ENCODE measurements at places on chromosomes 7 and 10.

- DNase-seq, result no peak
Measured at GRCh38 chr7:118311121-118311836, 86.8 kb downstream of the ANKRD7 start.

GRCh38 chr10:123761038-123761428, 94.9 kb downstream of the GPR26 start:
- DNase-seq, result no peak

DNA sequence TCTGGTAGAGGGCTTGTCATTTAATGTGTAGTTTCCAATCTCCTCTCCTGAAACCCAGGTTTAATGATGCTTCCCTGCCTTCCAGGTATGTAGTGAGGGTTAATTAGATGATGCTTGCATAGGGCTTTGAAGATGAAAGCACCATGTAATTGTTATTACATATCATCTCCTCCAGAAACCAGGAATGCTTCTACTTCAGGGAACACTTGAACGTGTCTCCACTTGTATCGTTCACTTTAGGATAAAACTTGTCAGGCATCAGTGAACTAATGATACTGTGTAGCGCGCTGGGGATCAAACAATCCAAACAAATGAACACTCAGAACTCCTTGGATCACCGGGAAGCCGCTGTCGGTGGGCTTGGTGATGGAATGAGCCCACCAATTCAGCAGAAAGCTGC, 260.9 kb upstream of the FZD8 start:
- no peak for DNase-seq

DNA sequence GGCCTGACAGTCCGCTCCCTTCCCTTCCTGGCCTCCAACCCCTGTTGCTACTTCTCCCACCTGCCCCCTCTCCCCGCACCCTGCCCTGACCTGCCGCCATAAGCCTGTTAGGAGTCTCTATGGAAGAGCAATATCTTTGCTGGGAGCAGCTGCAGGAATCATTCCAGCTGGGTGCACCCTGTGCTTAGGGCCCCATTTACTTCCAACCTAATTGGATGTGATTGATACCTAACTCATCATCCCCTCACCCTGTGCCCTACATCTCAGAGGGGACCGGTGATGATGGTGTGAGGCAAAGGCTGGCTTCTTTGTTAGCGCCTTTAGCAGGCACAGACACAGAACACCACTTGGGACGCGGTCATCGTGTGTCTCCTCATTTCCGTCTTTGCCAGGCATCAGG, 80.0 kb upstream of the FAM180A start:
- DNase-seq, result no peak

DNA sequence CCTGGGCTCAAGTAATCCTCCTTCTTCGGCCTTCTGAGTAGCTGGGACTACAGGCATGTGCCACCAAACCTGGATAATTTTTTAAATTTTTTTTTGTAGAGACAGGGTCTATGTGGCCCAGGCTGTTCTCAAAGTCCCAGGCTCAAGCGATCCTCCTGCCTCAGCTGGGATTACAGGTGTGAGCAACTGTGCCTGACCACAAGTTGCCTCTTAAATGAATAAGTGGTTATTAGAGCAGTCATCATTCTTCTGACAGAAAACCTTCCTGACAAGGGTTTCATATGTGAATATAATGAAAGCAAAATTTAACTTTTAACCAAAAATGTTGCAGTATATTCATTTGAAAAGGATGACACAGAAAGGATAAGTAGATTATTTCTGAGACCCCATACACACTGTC, 532.5 kb downstream of the GRM8 start:
- no peak for DNase-seq

DNA sequence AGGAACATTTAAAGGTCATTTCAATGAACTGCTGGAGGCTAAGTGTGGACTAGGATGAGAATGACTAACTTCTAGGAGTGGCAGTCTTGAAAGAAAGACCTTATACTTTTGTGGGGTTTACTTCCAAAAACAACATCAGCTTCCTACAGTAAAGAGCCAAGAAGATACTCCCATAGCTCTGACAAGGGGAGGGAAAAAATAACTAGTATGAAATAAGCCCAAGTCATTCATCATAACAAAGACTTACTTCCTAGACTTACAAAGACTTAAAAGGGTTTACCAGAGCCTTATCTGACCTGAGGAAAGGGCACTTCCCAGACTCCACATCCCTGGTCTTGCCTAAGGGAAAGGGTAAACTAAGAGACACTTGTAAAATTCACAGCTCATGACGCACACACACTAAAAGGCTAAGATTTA, 31.7 kb downstream of the ARHGAP12 start:
- no peak for DNase-seq

GRCh38 chr7:157543791-157544190, 207.0 kb downstream of the DNAJB6 start:
- no peak for DNase-seq

DNA sequence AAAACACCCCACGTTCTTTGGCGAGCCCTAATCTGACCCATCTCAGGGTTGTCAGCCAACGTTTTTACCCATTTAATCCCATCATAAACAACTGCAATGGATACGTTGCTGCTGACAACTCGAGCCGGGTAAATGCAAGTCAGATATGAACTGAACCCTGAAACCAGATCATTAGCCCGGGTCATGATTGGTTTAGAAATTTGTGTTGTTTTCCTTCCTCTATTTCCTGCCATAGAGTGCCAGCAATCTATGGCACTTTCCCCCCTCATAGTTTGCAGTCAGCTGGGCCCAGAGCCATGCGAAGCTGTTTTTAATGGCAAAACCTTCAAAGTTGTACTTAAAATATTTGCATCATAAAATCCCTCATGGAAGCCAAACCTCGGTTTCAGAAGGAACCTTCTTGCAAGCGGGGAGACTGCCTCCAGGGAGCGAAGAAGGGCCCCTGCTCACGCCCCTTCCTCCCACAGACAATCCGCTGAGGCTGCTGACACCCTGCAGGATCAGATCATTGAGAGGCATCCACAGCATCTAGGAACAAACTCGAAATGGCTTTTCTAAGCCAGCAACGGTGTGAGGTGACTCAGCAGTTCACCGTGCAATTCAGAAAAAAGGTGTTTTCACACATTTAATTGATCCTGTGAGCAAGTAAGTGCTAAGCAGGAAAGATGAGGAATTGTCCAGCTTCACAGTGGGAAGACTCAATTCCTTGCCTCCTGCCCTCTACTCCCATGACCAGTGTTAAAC, 710.1 kb downstream of the PARD3 start:
- no peak for DNase-seq

DNA sequence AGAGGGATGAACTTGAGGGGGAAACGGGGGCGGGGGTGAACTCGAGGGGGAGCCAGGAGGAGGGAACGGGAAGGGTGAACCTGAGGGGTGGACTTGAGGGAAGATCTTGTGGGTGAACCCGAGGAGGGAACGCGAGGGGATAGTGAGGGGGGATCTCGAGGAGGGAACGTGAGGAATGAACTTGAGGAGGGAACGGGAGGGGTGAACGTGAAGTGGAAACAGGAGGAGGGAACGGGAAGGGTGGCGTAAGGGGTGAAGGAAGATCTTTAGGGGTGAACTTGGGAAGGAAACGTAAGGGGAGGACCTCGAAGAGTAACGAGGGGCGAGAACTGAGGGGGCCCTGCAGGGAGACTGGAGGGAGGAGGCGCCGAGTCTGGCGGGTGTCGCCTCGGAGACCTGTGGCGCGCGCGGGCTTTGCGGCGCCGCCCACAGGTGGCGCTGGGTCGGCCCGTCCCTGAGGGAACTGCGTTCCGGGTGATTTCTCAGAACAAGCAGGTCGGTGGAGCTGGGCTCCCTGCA, 651 bp downstream of the MYO3A start:
- DNase-seq, result peak; percentile 31

GRCh38 chr10:44071479-44071878, 313.4 kb downstream of the CXCL12 start:
- no peak for DNase-seq

- DNase-seq, result no peak
Measured at GRCh38 chr10:92575961-92576360, 2.1 kb upstream of the IDE start.

GRCh38 chr7:54544149-54544526, 2.0 kb downstream of the VSTM2A start:
- no peak for DNase-seq

DNA sequence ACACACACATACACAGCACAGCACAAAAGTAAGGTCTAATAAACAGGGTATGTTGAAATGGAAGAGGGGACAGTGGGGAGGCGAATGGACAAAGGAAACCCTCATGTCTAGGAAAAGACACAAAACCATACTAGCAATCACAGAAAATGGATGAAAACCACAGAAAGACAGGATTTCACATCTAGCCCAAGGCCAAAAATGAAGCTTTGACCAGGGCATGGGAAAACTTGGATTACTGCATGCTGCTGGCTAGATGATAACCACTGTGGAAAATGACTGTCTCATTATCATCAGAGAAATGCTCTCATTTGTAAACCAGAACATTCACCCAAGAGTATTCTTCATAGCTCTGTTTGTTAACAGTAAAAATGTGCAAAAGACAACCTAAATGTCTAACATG, 88.2 kb downstream of the SFMBT2 start:
- DNase-seq, result no peak

GRCh38 chr10:117570880-117571279, 28.3 kb downstream of the EMX2 start:
- no peak for DNase-seq

- no peak for DNase-seq
Measured at GRCh38 chr7:51222916-51223315, 93.7 kb downstream of the COBL start.

- no peak for DNase-seq
Measured at GRCh38 chr7:12690041-12690878, 2.8 kb downstream of the ARL4A start.

DNA sequence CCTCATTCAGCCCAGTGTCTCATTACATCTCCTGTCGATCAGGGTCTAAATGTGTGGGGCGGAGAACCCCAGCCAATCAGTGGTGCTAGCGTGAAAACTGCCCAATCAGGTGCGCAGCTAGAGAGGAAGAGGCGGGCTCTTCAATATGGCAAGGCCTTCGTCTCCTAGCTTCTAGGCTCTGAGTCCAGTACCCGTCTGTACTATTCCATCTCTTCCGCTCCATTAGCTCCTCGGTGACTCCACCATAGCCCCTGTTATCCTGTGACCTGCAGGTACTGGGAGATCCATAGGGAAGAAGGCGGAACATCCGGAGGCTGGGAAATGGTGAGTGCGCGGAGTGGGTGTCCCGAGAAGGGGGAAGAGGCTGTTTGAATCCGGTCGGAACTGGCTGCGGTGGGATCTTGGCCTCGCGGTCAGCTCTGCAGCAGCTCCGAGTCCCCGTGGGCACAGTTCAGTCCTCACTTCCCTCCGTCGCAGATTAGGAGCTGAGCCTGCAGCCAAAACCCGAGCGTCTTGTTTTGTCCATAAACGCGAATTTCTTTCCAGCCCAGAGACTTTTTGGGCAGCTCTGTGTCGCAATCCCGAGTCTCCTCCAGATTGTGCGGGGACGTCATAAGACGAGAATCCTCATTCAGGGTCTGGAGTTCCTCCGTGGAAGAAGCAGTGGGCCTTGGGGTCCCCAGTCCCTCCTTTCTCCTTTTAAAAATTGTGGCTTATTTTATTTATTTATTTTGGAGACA, at the start of gene ZNF727:
TSS of gene ZNF727 (plus strand) at position 134 of the 740 bp plus-strand sequence. CDS start at position 322, 188 bp downstream.
- DNase-seq, result peak; percentile 48

DNA sequence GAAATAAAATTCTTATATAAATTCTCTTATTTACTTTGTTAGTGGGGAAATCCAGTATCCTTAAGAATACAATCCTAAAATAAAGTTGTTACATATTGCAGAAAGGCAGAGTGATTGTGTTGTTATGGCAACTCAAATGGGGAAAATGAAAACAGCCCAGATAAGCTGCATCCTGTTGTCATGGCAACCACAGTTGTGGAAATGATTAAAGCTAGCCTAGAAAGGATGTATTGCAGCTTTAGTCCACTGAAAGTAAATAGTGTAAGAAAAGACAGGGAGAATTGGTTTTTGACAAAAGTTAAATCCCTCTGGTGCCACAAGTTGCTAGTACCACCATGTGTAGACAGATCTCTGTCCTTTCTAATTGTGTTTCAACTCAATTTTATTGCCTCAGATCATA, 43.2 kb downstream of the BTRC start:
- peak; percentile 12 for DNase-seq

DNA sequence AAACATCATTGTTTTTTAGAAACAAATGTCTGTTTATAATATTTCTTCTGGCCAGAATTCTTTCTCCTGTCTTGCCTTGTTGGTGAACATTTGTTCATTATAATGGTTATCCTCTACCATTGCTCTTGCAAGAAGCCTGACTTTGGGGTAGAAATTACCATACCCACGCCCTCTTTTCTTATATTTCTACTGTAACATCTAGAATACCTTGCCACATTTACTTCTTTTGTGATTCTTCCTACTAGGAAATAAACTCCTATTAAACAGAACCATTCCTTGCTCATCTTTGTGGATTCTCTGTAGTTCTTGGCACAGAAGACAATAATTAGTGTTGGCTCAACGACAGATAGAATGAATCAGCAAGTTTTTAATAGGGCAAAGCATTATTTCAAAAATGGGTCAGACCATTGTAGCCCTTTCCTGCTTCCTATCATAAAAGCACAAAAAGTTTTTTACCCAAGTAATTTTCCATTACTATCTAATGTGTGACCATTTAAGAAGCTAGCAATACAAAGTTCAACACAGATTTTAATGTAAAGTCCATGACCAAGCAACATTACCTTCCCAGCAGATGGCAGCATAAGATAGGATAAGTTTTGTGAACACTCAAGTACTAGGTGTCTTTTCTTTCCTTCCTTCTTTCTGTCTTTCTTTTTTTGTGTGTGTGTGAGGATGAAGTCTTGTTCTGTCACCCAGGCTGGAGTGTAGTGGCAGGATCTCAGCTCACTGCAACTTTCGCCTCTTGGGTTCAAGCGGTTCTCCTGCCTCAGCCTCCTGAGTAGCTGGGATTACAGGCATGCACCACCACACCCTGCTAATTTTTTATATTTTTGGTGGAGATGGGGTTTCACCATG, 270.4 kb downstream of the HGF start:
- DNase-seq, result no peak

GRCh38 chr7:3196629-3197400, 104.2 kb upstream of the SDK1 start:
- DNase-seq, result no peak

DNA sequence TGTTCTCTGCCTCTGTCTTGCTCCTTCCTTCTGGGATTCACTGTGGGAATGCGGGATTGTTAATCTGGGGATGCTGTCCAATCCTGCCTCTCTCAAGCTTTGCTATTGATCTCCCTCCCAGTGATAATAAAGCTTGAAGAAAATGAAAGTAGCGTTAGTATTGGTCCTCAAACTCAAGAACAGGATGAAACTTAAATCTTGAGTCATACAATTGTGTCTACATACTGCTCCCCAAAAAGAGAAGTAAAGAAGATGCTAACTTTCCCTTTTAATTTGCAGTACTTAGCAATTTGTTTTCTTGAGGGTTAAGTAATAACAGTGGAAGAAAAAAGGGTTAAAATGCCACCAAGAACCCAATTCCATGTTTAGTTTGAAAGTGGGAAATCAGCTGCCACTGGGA, 13.6 kb downstream of the CFTR start:
- no peak for DNase-seq
